ENCODE measurements at places on chromosomes 4 and X.

DNA sequence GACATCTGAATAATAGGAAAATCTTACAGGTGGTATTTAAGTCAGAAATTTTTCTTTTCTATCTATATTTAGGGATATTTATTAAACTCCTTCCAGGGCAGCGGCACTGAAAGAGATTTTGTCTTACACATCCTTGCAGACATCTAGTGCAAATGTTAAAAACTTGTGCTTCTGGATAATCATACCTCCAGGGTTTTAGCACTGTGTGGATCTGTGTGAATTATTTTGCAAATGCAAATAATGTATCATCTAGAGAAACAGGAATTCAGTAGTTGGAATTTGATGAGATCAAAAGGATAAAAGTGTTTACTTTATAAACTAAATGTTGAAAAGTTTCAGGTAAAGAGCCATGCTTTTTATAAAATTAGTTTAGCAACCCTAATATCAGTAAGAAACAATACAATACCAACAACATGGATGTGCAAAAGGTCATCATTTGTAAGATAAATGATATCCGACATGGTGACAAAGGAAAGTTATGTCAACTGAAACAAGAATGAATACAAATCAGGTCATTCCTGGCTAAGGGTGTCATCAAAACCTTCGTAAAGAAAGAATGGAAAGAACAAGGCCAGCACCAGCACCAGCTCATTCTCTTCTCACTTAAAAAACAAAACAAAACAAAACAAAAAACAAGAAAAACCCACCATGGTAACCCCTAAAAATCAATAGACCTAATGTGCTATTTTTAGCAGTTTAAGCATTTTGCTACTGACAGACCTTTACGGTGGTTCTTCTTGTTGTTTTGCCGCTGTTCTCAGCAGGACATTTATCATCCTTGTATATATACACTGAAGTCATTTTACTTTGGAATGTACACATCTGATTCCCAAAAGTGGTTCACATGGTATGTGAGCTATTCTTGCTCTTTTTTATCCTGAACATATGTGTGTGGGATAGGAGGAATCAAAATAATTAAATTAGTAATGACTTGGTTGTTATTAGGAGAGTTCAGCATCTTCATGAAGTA lies 219.7 kb upstream of the NDST3 start:
- DNase-seq, result no peak

DNA sequence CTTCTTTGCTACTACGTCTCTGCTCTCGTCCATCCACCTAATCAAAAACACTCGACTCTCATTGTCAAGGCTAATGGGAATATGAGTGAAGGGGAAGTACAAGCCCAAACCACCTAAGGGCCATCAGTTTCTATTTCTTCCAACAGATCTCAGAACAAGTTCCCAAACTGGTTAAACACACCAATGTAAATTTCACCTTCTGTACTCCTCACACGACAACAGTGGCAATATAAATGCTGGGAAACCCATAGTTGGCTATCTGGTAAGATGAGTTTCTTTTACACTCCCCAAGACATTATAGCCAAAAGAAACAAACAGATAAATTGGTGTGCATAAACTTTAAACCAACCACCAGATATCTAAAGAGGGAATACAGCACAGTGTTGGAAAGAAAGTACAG lies 21.9 kb downstream of the ACSL1 start:
- DNase-seq, result no peak

DNA sequence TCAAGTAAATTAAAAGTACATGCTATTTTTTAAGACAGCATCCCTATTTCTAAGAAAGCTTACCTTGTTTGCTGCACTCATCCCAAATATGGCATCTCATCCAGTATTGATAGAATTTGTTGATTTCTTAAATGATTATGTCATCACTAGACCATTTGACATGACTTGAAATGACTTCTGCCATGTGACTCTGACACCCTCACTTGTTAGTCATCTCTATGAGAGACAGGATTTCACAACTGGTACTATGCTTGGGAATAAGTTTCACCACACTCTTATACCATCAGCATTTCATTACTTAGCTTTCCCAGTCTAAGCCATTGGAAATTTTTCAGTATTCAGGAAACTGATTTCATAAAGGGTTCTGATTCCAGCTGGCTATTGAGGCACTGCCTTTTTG lies 55.3 kb downstream of the TMPRSS11F start:
- DNase-seq, result no peak

DNA sequence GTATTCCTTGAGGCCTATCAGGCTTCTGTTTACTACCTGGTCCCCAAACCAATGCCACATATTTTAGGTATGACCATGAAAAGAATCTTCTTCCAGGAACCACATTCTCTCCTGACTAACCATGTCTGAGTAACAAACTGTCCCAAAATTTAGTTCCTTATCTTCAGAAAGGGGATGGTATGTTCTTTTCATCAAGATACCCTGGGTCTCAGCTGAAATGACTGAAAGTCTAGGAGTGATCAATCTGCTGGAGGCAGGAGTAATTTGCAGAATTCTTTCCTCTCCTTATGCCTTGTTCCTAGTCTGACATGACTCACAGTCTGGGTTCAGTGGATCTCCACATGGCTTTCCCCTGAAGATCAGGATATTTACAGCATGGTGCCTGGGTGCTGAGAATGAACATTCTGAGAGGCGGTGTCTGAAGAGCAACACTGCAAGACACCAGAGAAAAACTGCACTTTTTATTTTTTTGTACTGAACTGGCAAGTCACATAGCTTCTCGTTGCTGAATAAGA lies 665.5 kb downstream of the TLL1 start:
- DNase-seq, result no peak

DNA sequence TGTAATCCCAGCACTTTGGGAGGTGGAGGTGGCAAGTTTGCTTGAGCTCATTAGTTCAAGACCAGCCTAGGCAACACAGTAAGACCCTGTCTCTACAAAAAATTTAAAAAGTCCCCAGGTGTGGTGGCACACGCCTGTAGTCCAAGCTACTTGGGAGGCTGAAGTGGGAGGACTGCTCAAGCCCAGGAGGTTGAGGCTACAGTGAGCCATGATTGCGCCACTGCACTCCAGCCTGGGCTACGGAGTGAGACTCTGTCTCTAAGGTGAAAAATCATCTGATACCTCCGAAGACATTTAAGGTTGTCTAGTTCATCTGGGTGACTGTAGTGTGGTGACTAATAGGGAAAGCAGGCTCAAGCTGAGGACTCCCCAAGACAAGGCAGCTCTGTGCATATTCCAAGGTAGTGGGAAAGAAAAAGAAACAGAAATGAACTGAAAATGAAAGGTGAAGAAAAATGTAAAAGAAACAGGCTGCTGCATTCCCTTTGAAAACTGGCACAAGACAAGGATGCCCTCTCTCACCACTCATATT lies 23.3 kb downstream of the FRYL start:
- DNase-seq, result no peak

Data from skin of body (tissue), 3 donors.